ENCODE measurements at places on chromosomes 11 and 22.

GRCh38 chr11:134071766-134072402 lies 3.0 kb downstream of the JAM3 start:
- DNase-seq: no peak

DNA sequence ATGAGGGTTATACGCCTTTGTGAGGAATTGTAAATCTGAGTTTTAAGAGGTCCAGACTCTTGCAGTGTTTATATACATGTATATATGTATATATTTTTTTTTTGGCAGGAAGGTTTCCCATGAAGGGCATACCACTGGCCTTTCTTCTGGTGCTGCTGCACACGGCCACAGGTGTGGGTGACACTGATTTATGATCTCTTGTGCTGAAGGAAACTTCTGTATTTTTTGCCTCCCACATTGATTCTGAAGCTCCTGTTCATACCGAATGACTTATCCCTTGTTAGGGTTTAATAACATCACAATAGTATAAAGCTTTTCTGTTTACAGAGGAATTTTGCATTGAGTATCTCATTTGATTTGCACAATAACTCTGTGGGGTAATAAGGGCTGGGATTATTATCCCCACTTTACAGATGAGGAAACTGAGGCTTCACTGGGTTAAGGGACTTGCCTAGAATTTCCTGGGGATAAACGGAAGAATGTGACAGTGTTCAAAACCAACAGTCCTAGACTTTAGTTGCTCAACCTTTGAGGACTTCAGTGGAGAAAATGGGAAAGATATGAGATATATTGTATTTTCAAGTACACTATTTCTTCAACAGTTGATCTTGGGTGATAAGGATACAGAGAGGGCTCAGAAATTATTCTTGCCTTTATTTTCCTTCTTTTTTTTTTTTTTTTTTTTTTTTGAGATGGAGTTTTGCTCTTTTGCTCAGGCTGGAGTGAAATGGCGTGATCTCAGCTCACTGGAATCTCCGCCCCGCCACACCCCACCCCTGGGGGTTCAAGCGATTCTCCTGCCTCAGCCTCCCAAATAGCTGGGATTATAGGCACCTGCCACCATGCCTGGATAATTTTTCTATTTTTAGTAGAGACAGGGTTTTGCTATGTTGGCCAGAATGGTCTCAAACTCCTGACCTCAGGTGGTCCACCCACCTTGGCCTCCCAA lies 70.1 kb downstream of the MICAL2 start:
- DNase-seq: no peak

- no peak for DNase-seq
Measured at GRCh38 chr11:27614092-27614491, 86.2 kb downstream of the BDNF start.

GRCh38 chr11:102874852-102875251 lies at the start of gene MMP12:
Gene MMP12, minus strand, starts transcription at chr11:102874982. Its CDS starts 45 bp downstream, at chr11:102874937.
- no peak for DNase-seq

- DNase-seq: no peak
Measured at GRCh38 chr11:120775986-120776951, 247.6 kb upstream of the TBCEL start.

DNA sequence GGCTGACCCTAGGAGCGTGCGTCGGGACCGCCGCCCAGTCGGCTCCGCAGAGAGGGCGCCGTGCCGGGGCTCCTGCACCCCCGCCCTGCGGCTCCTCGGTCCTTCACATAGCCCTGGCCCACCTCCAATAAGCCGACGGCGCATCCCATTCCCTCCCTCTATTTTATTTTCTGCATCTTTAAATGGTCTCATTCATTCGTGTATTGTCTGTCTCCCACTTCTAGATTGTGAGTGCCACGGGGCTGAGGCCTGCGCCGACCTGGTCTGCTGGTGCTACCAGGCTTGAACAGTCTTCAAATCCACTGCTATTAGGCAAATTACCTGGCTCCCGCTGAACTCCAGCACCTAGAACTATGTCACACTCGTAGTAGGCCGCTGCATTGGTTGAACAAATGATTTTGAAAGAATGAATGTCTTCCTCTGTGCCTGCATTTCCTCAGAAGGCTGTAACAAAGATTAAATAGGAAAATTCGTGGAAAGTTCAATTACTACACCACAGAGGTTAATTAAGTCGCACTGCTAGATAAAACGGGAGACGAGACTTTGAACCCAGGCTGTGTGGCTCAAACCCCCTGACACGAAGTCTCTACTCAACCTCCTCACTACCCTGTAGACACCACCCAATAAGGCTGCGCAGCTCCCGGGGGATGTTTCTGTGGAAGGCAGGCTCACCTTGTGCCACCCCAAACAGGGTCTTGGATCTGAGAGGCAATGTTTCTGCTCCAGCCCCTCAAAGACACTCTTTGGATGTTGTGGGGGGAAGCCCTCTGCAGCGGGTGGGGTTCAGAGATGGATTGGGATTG lies 1.2 kb upstream of the PPP1R14B start:
- DNase-seq: no peak

- no peak for DNase-seq
Measured at GRCh38 chr22:36872084-36872483, 11.3 kb downstream of the NCF4 start.

DNA sequence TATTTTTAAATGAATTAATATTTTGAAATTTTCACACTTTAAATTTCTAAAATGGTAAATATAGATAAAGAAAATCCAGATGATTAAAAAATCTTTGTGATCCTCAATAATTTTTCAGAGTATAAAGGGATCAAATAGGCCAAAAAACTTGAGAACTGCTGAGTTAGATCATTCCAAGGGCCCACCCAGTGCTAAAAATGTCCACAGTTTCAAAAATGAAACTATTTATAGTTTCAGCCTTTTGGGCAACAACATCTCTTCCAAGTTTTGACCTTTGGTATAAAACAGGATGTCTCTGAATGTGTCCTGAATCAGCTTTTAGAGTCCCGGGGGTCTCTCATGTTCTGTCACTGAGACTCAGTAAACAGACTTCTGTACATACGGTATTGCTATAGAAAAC lies 20.9 kb upstream of the BAIAP2L2 start:
- DNase-seq: no peak

GRCh38 chr22:24486501-24486921 lies 8.6 kb upstream of the UPB1 start:
- DNase-seq: peak; percentile 61

GRCh38 chr11:46295312-46296058 lies 18.0 kb downstream of the CREB3L1 start:
- DNase-seq: no peak

- DNase-seq: no peak
Measured at GRCh38 chr11:14676068-14676467, 32.5 kb downstream of the PDE3B start.

GRCh38 chr11:90318651-90319050 lies 95.8 kb upstream of the CHORDC1 start:
- DNase-seq: no peak

DNA sequence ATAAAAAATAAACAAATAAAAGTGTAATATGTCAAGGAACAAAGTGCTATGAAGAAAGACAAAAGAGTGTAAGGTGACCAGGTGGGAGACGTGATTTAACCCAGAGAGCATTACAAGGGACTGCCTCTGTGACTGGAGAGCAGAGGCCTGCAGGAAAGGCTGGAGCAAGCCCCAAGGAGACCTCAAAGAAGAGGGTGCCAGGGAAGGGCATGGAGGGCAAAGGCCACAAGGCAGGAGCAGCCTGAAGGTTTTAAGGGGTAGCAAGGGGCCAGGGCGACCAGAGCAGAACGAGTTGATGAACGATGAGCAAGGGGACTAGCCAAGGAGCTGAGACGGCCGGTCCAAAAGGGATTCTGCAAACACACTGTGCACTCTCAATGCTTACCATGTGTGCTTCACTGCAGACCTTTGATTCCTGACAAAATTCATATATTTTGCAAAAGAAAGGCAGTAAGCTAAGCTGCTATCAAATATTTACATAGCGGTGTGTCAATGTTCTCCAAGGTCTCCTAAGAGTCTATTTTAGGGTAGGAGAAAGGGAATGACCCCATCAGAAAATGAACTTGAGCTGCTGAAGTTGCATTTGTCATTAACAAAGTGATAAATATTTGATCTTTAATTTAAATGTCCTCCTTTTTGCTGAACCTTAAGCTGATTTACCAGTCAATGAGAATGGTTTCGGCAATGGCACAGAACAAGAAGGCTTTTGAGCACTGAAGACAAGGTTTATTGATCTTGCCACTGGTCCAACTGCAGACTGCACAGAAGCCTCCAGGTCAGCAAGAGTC lies 50.5 kb downstream of the SMCO4 start:
- DNase-seq: no peak

GRCh38 chr22:24066865-24067264 lies 55.8 kb downstream of the CABIN1 start:
- DNase-seq: no peak

- DNase-seq: no peak
Measured at GRCh38 chr11:931385-931784, 5.7 kb downstream of the AP2A2 start.

- DNase-seq: no peak
Measured at GRCh38 chr11:9008011-9008550, 4.3 kb upstream of the NRIP3 start.

DNA sequence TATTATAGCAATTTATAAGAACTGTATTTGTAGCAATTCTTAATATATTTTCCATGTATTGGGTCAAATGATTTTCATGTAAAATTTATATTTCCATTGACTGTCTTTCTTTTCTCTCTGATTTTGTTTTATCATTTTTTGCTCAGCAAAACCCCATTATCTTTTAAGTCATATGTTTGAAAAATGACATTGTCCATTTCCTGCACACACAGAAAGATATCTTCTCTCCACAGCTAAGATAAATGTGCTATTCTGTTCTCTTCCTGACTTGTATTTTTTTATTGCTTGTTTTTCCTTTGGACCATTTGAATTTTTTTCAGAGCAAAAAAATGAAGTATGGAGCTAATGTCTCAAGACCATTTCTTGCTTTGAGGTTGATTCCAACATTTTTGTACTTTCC lies 6.3 kb upstream of the LRRC55 start:
- no peak for DNase-seq
